ENCODE measurements at places on chromosomes 3 and 15.

DNA sequence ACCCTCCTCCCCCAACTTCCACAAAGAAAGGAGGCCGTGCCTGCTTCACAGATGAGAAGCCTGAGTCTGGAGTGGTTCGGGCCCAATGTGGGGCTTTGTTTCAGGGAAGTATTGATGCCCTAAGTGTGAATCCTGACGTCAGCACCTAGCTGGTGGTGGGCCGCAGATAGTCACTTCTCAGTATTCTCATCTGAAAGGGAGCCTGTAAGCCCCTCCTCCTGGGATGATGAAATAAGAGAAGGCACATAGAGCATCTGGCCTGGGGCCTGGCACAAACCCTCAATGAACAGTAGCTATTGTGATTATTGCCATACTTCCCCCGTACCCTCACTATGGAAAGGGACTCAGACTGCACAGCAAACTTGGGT is 24.8 kb downstream of the LINGO1 start:
- DNase-seq = no peak

GRCh38 chr3:112471596-112472325 is 27.5 kb downstream of the BTLA start:
- no peak for DNase-seq

DNA sequence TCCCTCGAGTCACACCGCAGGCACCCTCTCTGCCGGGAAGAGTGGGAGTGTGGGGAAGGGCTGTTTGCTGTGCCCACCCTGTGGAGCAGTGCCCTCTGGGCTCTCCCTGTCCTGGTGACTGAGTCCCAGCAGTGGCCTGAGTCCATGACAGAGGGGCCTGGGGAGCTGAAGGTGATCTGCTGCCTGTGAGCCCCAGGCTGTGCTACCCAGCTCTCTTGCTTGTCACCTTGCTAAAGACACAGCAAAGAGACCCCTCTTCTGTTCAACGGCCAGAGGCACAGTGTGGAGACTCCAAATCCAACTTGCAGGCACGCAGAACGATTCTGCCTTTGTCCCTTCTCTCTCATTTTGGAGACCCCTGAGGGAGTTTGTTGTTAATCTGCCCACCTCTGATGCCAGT is 232.6 kb downstream of the OPA1 start:
- DNase-seq = no peak

DNA sequence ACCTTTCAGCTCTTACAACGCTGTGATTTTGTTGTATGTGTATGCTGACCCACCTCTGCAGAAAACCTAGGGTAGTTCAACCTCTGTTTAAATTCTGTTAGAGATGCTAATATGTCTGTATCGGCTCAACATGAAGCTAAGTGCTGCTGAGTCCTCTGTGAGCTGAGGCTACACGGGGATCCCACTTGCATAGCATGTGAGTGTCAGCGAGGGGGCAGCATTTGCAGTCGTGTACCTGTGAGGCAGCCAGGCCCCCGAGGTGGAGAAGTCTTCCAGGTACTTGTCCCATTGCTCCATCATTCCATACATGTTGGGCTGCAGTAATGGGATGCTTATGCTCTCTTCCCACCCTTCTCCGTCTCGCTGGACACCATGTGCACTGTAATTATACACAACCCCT is 3.7 kb downstream of the MKRN2OS start:
- DNase-seq = no peak
